Stimulated activated CD4-positive, alpha-beta T cell treated with anti-CD3 and anti-CD28 coated beads, Interleukin-2, amount 100 ng/mL, for 4 hours (primary cell): ENCODE measurements at places on chromosomes 5 and 9.

DNA sequence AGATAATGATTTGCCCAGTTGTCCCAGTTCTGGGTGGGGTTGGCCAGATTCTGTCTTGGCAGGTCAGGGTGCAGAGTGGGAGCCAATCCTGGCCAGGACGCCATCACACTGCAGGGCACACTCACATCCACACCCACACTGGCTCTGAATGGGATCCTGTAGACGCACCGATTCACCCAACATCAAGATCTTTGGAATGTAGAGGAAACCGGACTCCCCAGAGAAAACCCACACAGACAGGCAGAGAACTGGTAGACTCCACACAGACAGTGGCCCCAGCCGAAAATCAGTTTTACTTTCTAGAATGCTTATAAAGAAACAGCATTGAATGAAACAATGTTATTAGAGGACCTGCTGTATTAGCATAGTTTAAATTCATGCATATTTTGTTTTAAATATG is 343.1 kb upstream of the DAB2 start:
- DNase-seq, result no peak

GRCh38 chr9:124124729-124125650 is 113.4 kb downstream of the LHX2 start:
- DNase-seq, result no peak

- DNase-seq, result no peak
Observed at GRCh38 chr5:83428126-83428525, 43.4 kb upstream of the VCAN start.

- no peak for DNase-seq
Observed at GRCh38 chr9:133979921-133980863, 11.9 kb downstream of the VAV2 start.

- no peak for DNase-seq
Observed at GRCh38 chr9:6905850-6906375, 148.1 kb downstream of the KDM4C start.

GRCh38 chr9:35954942-35955546 is 2.9 kb downstream of the OR2S2 start:
- peak; percentile 32 for DNase-seq

- DNase-seq, result no peak
Observed at GRCh38 chr5:20536813-20537212, 548.8 kb upstream of the CDH18 start.

DNA sequence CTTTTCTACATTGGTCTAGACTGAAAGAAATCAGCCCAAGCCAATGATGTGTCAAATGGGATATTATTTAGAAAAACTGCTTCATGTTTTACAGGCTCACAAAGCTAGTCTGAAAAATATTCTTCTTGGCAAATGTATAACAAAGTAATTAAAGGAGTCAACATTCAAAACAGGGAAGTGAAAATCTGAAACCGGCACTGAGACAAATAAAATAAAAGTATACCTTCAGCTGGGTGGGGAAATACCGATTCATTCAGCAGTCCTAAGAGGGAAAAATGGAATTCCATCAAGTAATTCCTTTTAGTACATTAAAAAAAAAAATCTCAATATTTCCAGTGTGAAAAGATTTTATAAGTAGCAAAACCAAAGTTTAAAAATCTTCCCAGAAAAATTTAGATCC is 259.6 kb upstream of the SLC24A2 start:
- no peak for DNase-seq

- no peak for DNase-seq
Observed at GRCh38 chr9:87816036-87816435, 66.6 kb upstream of the SPATA31E1 start.

DNA sequence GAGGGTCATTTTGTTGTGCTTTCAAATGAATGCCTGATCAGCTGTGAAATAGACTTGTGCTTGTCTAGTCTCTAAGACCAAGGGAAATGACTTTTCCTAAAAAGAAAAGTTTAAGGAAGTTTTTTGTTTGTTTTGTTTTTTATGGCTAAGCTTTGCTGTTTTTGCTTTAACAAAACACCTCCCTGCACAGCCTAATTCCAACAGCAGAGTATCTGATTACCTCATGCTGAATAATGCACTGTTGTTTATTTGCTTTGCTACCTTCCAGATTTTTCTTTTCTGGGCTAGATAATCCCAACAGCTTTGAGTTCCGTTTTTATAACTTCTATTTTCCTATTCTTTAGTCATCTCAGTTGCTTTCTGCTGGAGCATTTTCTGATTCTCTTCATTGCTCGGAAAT is 95.8 kb downstream of the AOPEP start:
- DNase-seq, result no peak

- no peak for DNase-seq
Observed at GRCh38 chr5:33834334-33834733, 57.5 kb downstream of the ADAMTS12 start.

DNA sequence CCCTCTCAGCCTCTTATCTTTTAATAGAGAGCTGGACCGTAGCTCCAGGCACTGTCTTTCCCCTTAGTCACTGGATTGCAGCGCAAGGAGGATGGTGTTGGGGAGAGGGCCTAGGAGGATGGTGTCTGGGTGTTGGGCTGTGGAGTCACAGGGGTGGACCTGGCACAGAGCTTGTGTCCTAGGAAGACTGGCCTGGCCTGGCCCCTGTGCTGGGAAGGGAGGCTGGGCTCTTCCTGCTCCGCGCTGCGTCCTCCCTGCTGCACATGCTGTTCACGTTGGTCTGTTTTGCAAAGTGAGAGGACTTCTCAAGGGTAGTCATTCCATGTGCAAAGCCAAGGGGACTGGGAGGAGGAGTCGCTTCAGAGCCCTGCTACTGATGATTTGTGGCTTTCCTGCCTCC is 123.9 kb downstream of the EHMT1 start:
- DNase-seq, result no peak

GRCh38 chr5:5980538-5980895 is 397.8 kb downstream of the MED10 start:
- DNase-seq, result no peak

DNA sequence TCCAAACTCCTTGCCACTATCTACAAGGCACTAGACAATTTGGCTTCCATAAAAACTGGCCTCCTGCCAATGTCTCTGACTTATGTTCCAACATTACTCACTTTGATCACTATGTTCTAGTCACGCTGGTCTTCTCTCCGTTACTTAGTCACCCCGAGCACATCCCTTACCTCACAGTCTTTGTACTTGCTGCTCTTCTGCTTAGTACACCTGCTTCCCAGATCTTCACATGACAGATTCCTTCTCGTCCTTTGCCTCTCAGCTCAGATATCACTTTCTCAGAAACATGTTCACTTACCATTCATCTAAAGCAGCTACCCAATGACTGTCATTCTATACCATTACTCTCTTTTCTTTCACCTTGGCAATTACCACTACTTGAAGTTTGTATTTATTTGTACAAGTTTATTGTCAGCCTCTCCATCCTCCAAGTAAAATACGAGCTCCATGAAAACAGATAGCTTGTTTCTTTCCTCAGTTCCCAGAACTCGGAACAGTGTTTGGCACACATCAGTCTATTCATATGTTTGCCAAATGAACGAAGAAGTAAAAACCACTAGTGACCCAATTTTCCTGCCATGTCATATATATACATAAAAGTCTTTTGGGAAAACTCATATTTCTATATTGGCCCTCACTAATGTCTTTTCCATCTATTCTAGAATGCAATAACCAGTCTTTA is 5.9 kb upstream of the SLC22A5 start:
- no peak for DNase-seq

DNA sequence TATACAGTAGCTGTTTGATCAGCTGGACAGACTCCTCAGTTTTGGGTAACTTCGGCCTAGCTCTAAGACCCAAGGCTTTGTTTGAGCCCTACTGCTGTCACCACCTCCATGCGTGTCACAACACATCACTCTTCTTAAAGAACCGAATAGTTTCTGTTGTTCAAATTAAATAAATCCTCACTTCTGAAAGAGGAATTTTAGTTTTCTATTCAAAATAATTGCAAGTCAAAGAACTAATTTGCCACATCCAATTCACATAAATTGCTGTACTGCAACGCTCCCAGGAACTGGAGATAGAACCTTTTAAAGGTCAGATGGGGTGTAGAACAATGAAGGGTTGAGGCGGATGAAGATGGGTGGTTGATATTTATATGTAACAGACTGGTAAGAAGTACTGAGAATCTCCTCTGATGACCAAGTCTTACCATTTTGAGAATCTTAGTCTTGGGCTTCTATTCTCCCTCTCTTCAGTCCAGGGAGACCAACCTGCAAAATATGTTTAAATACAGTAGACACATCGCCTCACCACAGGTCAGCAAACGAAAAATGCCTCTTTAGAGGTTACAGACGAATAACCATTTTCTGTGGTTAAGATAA is 1.6 kb downstream of the NREP start:
- DNase-seq, result no peak

- no peak for DNase-seq
Observed at GRCh38 chr5:34571677-34572041, 84.5 kb upstream of the RAI14 start.

GRCh38 chr5:178356431-178356872 is 123.8 kb upstream of the PHYKPL start:
- DNase-seq, result no peak

- peak; percentile 34 for DNase-seq
Observed at GRCh38 chr5:127564002-127564769, 46.7 kb downstream of the PRRC1 start.

- no peak for DNase-seq
Observed at GRCh38 chr5:112720576-112720975, 17.1 kb upstream of the APC start.
